ENCODE measurements at places on chromosomes 2 and 18.

GRCh38 chr18:62763101-62763521 is 47.8 kb downstream of the PHLPP1 start:
- DNase-seq, result no peak

GRCh38 chr2:197195518-197195917 is 115.1 kb downstream of the ANKRD44 start:
- no peak for DNase-seq

DNA sequence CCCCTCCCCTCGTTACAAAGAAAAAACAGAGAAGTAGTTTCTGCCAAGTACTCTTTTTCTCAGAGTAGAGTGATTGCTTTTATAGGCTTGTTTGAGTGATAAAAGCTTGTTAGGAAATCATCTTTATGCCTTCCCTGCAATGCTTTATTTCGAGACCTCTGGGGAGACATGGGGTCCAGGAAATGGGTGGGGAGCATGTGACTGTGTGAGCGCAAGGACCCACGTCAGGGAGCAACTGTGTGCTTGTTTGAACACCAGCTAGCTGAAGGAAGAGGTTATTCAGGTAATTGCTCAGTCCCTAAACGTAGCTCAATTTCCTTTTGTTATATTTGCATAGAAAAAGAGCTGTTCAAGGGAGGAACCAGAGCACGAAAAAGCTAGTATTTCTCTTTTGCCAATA is 187.3 kb downstream of the FAM210A start:
- no peak for DNase-seq

DNA sequence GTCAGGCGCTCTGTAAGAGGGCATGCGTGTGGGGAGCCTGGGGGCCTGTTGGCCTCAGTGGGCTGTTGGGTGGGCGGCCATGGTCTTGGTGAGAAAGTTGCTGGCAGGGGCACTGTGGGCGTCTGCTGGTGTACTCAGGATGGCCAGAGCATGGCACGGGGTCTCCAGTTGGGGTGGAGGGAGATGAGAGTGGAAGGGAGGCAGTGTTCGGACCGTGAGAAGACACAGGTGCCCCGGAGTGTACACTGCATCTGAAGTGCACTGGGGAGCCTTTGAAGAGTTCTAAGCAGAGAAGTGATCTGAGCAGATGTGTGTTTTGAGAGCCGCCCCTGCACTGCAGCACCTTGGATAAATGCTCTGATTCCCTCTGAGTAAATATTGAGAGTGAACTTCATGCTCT is 150.8 kb downstream of the LDLRAD4 start:
- DNase-seq, result no peak

- DNase-seq, result peak; percentile 59
These were observed 46.3 kb upstream of the CCDC150 start for GRCh38 chr2:196592911-196593881.

GRCh38 chr2:189287982-189288521 is 108.5 kb upstream of the COL5A2 start:
- no peak for DNase-seq

- no peak for DNase-seq
These were observed 64.7 kb upstream of the SLC8A1 start for GRCh38 chr2:40516604-40517003.

GRCh38 chr18:77131100-77131651 is 1.4 kb downstream of the MBP start:
- no peak for DNase-seq

DNA sequence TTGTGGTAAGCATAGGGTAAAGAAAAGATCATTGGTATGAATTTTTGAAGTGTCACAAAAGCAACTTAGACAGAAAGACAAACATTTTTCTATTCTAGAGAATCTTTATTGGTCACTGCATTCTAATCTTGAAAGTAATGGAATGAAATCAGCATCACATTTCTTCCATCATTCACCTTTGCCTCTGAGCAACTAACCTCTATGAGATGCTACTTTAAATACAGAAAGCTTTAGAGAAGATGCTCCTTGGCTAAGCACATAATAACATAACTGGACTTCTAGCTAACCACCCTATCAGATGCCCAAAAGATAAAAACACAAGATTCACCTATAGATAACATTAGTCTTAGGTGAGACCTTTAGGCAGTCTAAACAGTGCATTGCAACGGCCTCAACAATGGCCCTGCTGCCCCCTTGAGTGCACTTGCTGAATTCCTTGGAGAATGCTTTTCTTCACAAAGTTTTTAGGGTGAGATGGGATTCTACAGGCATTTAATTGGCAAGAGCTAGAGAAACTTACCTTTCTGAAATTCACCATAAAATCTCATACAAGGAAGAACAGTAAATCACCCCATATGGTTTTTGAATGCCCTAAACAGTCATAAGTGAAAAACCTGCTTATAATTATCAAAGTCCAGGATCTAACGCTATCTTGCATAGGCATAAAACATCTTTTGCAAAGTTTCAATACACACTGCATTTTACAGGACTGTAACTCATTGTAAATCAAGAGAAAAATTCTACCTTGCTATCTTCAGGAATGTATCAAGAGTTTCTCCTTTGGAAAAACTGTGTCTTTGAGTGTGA is 791.3 kb upstream of the CHAC2 start:
- DNase-seq, result no peak

DNA sequence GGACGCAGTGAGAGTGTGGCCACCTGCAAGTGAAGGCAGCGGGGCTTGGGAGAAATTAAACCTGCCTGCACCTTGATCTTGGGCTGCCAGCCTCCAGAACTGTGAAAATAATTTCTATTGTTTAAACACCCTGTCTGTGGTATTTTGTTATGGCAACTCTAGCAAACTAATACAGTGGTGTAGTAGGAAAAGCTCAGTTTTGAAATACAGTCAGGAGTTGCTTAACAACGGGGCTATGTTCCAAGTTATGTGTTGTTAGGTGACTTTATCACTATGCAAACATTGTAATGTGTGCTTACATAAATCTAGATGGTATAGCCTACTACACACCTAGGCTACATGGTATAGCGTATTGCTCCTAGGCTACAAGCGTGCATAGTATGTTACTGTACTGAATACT is 93.4 kb upstream of the FN1 start:
- no peak for DNase-seq

- no peak for DNase-seq
These were observed 297.5 kb upstream of the CRIM1 start for GRCh38 chr2:36058076-36058475.

- no peak for DNase-seq
These were observed 244.6 kb upstream of the HNRNPA3 start for GRCh38 chr2:176967911-176968450.

DNA sequence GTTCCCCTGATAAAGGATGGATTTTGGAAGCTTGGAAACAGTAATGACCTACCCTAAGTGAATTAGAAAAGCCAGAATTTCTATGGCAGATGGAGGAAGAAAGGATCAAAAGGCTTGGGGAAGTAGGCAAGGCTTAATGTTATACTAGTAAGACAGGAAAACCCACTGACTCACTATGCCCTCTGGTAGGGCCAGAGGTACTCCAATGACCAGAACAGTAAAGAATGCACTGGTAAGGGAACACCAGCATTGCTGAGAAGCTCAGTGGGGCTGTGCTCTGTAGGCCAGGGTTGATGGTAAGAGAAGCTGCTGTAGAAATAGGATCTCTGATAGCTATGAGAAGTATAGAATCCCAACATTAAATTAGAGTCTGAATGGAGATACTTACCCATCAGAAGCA is 126.4 kb downstream of the GFPT1 start:
- no peak for DNase-seq

DNA sequence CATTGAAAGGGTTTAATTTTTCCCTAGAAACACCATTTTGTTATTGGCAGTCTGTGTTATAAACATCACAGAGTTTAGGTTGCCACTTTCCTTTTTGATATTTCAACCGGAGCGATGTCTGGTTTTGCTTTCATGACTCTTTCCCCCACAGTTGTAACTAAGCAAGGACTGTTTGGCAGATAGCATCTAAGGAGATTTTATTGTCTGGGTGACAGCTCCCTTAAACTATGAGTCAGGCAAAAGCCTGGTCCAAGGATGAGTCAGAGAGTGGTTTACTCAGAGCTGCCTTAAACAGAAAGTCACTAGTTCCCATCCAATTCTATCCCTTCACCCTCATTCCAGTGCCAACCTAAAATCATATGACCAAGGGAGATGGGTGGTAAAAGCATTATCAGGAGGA is 341.6 kb upstream of the VWC2L start:
- no peak for DNase-seq

DNA sequence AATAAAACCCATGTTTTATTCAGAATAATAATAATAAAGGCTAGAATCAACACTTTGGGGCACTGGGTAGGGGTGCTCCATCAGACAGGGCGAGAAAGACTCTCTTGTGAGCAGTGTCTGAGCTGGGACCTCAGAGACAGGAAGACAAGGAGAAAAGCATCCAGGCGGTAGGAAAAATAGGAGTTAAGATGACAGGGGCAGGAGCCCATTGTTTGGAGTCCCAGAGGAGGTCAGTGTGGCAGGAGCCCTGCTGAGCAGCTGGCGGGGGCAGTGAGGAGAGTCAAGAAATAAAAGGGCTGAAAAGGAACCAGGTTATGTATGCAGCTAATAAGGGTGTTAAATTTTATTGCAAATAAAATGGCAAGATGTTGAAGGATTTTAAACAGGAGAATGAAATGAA is 457.4 kb downstream of the FBXO15 start:
- no peak for DNase-seq

GRCh38 chr18:845152-845819 is 33.2 kb upstream of the YES1 start:
- DNase-seq, result no peak

- no peak for DNase-seq
These were observed 12.7 kb downstream of the ZNF24 start for GRCh38 chr18:35331367-35332087.

GRCh38 chr2:191656792-191657191 is 21.1 kb upstream of the NABP1 start:
- no peak for DNase-seq

GRCh38 chr2:36489281-36489680 is 108.7 kb downstream of the FEZ2 start:
- no peak for DNase-seq

- no peak for DNase-seq
These were observed 66.0 kb upstream of the HAAO start for GRCh38 chr2:42858140-42859005.

DNA sequence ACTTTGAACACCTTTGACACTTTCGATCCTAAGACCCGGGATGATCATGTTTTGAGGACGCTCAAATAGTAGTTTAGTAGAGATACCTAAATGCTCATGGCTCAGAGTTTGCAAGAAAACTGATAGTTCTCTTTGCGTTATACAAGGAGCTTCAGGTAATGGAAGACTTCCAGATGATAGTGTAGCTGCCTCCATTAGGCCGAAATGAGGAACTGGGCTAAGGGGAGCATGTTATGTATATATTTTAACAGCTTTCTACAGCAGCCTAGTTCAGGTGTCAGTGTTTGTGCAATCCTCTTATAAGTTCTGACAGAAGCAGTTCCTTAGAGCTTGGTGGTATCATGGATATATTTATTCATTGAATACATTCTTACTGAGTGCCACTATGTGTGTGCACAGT is 126.7 kb upstream of the EPC2 start:
- DNase-seq, result no peak

DNA sequence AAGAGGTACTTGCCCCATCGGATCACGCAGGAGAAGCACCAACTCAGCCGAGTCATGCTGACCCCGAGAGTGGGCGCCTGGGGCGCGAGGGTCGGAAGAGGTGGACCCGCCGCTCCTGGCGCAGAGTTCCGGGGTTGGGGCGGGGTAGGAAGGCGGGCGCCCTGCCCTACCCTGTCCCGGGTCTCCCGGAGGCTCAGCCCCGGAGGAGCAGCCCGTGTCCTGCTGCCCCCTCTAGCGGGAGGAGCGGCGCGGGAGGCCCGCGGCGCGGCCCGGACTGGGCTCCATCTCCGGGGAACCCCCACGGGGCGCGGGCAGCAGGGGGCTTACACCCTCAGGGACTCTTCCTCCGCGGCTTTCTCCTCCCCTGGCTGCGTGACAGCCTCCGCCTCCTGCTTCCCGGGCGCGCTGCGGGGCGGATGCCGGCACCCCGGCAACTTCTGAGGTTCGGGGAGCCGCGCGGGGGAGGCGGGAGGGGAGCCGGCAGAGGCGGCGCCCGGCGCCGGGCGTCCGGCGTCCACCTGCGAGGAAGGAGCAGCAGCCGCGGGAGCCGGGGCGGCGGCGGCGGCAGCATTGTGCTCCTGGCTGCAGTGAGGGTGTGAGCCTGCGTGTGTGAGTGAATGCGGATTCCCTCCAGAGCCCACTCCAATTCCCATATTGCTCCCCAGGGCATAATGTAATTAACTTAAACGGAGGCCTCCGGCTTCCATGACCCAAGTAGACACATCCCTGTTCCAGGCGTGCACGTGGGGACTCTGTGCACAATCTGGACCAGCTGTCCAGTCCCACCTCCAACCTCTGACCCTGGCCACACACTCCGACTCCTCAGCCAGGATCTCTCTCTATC is 7.6 kb upstream of the TNS1 start:
- no peak for DNase-seq

- no peak for DNase-seq
These were observed 28.8 kb downstream of the INPP5D start for GRCh38 chr2:233088972-233089345.

- no peak for DNase-seq
These were observed 197.3 kb downstream of the PTPRM start for GRCh38 chr18:7764405-7764804.

GRCh38 chr2:10374362-10374943 is 71.7 kb downstream of the HPCAL1 start:
- no peak for DNase-seq

- DNase-seq, result no peak
These were observed 77.6 kb downstream of the AP1S3 start for GRCh38 chr2:223759569-223760430.

DNA sequence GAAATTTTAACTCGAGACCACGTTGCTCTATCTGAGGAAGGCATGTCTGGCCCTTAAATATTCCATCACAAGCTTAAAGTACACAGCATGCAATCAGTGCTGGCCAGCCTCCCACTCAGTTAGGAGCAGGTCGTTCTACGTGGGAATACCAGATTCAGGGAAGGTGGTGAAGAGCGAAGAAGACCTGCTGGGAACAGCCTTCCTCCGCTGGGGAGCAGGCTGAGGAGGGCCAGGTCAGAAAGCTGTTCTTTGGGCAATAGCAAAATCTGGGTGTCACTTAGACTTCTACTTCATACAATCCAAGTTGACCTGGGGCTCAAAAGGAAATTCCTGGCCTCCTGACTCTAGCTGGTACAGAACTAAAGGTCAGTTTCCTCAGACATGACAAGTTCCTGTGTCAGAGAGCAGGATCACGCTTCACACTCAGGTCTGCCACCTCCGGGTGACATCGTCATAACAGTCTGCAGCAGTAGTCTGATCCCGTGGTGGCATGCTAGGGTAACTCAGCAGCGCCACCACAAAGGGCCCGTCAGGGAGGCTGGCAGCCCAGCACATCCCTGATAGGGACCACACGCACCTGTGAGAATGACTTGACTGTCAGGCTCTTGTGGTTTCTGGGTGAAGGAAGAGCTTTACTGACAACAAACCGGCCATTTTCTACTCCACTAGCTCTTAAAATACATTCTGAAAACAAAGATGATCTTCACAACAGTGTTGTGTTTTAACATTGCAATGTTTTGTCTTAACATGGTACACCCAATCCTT is 35.2 kb upstream of the NAPG start:
- no peak for DNase-seq
